Adrenal gland (tissue), 19 donors: ENCODE measurements at places on chromosomes 13 and 19. TPM values are rescaled to one million over a fixed set of nuclear protein-coding genes. Genes with fewer than 3 reads are reported as not detected.
A peak's percentile ranks its signal among the peaks of the same experiment; 100 is the strongest.

DNA sequence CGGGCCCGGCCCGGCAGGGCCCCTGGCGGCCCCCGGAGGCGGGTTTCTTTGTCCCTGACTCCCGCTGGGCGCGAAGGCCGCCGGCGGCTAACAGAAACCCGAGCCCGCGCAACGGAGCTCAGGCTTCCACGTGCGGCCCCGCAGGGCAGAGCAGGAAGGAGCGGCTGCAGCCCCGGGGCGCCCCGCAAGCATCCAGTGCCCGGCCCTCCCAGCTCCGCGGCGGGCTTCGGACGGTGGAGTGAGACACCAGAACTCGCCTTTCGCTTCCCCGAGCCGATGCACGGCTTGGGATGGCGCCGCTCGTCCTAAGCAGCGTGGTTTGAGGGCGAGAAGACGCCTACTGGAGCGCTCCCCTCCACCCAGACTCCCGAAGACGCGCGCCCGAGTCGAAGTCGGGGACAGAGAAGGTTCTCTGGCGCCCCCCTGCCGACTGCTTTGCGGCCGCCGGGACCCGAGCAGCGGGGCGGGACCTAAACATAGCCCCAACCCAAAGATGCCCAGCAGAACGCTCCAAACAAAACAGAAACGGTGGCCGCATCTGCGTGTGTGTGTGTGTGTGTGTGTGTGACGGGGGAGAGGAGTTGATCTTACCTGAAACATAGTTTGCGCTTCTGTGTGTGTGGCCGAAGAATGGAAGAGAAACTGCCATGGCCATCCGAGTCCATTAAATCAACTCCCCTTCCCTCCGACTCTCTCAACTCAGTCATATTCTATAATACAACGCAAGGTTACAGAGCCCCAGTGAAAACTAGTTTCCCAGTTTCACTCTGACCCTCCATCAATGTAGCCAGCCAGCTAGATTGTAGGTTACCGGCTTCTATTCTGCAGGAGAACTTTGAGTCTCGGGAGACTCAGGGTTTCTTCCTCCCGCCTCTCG, 629 bp upstream of the FGF9 start:
- no peaks in the 10 kb centered on the region for H3K27me3 ChIP-seq
- DNase-seq: peak; percentile 71
- peaks cover 4% of the 10 kb centered on the region for H3K4me1 ChIP-seq

The MYO9B gene
- total RNA-seq: 61.2 TPM

The CAMSAP3 gene
- total RNA-seq: 5.2 TPM

GRCh38 chr13:77985866-77986636, 67.4 kb upstream of the EDNRB start:
- no peaks in the 10 kb centered on the region for H3K27me3 ChIP-seq
- no peak overlapping the region for H3K4me3 ChIP-seq
- H3K36me3 ChIP-seq: no peaks in the 10 kb centered on the region
- H3K27ac ChIP-seq: no peak overlapping the region

DNA sequence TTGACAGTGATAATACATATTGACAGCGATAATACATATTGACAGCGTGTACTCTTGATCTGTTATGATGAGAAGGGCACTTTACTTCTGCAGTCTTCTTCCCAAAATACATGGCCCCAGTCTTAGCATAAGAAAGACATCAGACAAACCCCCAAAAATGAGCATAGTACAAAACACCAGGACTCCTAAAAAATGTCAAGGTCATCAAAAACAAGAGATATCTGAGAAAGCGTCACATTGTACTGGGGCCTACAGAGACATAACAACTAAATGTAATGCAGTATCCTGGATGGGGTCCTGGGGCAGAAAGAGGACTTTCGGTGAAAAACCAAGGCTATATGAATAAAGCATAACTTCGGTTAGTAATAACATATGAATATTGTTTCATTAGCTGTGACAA, 731.5 kb upstream of the SGCG start:
- no peaks in the 10 kb centered on the region for H3K27me3 ChIP-seq
- no peaks in the 10 kb centered on the region for H3K36me3 ChIP-seq
- H3K27ac ChIP-seq: no peak overlapping the region
- H3K4me1 ChIP-seq: peaks cover 21% of the 10 kb centered on the region

The TRPC4 gene
- 0.57 TPM for total RNA-seq
